ENCODE measurements at places on chromosomes 7 and 10.

DNA sequence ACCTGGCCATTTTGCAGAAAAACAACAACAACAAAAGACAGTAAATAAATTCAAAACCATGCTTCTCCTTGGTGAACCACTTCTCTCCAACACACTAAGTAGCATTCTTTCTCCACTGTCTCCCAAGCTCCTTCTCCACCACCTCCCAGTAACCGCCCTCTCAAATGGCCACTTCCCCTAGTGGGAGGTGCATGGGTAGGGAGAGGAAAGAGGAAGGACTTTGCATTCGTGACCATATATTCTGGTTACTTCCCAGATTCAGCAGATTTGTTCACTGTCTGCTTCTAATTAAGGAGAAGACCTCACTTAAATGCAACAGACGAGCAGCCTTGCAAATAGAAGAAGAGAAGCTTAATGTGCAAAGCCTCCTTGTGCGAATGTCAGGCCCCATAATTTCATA is 166.8 kb downstream of the SORCS1 start:
- DNase-seq = no peak

GRCh38 chr10:88107296-88108097 is 244.1 kb downstream of the PTEN start:
- no peak for DNase-seq

DNA sequence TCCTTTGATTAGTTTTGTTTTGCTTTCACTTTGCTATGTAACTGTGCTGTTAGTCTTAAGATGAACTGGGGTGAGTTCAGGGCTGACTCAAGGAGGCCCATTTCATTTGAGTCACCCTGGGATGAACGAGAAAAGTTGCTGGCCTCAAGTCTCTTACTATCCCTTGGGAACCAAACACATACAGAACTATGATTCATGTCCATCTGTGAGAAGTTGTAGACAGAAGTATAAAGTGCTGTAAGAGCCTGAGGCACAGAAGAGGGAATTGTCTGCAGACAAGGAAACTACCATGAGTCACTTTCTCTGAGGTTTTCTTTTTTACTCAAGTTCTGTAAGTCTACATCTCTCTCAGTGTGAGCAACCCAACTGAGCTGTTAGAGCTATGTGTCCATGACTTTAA is 179.8 kb upstream of the CSTF2T start:
- no peak for DNase-seq

DNA sequence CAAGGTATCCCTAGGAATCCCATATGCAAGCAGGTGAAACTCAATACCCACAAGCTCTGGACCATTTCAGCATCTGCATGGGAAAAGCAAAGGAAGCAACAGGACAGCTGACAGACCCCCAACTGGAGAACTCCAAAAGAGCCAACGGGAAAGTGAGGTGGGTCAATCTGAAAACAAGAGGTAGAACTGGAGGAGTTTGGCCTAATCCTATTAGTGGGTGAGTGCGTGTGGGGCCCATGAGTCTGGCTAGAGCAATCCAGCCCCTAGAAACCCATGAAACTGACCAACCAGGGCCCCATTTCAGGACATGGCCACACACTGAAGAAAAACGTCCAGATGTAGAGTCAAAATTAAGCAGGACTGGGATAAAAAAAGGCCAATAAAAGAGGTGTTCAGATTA is 26.6 kb upstream of the WNT8B start:
- DNase-seq = no peak

DNA sequence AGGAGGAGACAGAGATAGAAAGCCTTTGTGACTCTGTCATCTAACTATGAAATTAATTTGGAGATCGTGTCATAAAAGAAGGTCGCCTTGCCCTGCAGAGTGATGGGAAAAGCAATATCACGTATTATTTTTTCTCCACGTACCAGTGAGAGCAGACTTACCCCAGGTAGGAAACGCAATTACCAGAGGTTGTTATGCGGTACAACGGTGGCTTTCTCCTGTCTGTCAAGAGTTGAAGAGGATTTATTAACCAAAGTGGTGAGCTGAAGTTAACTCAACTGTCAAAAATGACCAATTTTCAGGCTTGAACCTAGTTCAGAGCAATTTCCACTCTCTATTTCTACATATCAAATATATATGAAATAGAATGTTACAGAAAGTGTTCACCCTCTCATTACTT is 282.6 kb upstream of the PFKP start:
- no peak for DNase-seq

DNA sequence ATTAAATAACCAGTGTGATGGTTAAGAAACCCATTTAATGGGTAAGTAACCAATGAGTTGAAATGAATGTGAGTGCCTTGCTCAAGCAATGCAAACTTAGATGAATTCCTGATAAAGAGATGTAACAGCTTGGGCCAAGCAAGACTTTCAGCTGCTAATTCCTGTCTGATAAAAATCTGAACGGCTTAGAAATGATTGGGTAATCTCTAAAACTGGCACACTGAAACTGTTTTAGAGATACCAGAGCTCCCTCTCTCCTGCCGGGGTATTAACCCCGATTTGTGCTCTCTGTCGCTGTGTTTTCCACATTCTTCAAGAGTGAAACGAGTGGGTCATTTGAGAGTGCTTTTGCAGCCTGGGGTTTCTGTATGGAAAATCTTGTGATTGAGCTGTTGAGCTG is 534.9 kb upstream of the GALNT17 start:
- DNase-seq = no peak

DNA sequence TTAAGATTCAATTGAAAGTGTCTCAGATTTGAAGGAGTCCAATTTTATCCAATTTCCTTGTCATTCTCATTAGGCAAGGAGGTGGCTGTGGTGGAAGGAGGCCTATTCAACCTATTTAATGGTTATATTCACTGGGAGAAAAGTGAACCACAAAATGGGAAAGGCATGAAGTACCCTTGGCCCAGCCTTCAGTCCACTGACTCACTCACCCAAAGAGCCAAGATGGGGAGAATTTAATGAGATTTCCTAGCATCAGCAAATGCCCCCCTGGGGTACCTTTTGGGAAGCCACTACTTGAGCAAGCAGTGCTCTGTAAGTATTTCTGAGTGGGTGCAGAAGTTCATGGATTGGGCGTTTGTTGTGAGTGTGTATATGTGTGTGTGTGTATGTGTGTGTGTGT is 144.1 kb downstream of the NRP1 start:
- DNase-seq = no peak

GRCh38 chr10:44982114-44982460 is 3.5 kb upstream of the DEPP1 start:
- DNase-seq = no peak

- no peak for DNase-seq
These were observed 1.0 kb downstream of the ADCK2 start for GRCh38 chr7:140673774-140674155.

- no peak for DNase-seq
These were observed 336.8 kb downstream of the PLXNA4 start for GRCh38 chr7:132239422-132239994.

DNA sequence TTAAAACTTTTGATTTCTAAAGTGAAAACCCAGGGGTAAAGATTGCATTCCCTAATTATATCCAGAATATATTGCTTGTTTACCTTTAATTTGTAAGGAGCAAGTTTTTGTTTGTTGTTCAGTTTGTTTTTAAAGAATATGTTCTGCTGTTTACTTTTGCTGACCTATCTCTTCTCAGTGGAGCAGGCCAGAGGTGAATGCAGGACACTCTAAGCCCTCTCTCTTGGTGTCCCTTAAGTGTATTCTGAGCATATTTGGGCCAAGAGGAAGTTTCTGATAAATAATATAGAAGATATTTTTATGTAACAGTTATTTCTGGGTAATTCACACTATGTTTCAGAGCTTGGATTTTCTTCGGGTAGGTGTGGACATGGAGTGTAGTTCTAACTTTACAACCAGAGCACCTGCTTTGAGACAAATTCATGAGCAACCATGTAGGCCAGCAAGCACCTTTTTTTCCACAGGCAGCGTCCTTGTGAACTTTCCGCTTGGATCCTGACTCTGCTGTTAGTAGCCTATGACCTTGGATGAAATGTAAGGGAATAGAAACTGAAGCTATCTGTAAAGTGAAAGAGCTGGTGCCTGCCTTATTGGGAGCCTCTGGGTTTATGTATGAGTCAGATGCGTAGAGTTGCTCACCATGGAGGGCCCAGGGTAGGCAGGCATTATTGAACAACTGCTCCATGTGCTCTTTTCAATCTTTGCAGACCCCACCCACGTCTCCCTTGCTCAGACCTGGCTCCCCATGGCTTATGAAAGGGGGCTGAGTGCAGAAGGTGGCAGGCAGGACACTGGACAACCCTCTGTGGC is 16.1 kb downstream of the OGDH start:
- no peak for DNase-seq

DNA sequence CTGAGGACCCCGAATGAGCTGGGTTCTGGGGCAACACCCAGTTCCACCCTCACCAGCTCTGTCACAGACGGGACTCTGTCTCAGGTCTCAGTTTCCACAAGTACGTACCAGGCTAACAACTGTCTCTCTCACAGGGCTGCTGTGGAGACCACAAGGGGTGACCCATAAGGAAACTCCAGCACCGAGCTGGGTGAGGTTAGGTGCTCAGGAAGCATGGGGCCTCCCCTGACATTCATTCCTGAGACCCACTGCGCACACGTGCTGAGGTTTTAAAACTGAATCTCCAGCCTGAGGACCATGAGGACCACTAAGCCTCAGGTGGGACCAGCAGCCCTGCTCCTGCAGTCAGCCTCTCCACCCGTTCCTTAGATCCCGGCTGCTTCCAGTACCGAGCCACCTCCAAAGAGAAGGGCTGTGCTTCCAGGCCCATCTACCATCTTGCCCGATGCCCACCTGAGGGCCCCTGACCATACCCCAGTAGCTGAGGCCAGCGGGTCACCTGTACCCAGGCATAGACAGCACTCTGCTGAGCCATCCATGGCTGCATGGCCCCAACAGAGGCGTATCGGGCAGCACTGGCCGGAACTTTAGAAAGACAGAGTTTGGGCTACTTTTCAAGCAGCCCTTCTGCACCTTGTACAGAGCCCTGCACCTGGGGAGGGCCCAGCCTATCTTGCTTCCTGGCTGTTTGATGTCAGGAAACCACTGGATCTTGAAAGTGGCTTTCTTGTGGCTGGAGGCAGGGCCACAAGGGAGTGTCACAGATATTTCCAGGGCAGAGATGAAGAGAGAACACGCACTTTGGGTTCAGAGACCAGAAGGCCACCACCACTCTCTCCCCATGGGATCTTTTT is 18.7 kb downstream of the HSPA12A start:
- no peak for DNase-seq

Data from GDM1 (cell line).